ENCODE measurements at places on chromosomes 2 and 18.

GRCh38 chr2:215751200-215751910, 262.0 kb downstream of the MREG start:
- DNase-seq, result no peak

DNA sequence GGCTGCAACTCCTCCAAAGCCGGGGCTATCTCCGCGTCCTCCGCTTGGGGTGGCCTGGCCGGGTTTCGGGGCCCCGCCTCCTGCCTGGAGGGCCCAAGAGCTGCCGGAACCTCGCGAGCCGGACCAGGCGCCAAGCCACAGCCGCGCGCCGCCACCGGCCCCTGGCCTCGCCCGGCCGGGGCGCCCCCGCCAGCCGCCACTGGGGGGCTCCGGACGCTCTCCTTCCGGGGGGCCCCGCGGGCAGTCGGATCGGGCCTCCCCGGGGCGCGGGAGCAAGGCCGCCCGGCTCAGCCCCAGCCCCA, 17.4 kb upstream of the HAAO start:
- DNase-seq, result peak; percentile 45

- DNase-seq, result no peak
Measured at GRCh38 chr2:102098756-102099155, 43.8 kb upstream of the IL1R1 start.

DNA sequence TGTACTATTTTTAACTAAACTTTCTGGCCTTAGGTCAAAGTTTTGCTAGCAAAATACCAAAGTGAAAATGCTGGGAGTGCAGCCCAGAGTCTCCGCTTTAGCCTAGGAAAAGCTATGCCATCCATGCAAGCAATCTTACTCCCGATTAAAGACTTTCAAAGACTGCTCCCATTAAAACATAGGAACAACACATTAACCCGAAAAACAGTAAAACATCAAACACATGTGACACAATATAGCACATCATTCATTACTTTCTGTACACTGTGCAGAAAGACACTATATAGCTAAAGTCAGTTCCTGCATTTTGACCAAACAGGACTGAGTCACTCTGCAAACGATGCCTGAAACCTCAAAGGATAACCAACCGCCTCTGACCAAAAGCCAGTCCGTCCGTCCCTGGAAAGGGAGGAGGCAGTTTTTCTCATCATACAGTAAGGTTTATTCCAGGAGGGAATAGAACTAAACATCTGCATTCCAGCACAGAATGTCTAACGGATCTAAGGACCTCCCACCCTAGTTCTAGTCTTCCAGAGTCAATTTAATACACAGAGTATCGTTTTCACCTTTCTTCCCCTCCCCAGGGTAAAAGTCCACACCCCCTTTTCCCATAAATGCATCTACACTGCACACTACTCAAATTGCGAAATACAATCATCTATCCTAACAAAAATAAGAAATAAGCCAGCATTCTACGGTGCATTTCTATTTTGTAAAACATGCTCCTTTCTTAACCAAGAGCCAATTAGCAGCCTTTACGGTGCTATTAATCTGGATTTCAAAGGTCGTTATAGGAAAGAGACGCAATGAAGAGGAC, 1.7 kb downstream of the ROCK2 start:
- DNase-seq, result no peak

DNA sequence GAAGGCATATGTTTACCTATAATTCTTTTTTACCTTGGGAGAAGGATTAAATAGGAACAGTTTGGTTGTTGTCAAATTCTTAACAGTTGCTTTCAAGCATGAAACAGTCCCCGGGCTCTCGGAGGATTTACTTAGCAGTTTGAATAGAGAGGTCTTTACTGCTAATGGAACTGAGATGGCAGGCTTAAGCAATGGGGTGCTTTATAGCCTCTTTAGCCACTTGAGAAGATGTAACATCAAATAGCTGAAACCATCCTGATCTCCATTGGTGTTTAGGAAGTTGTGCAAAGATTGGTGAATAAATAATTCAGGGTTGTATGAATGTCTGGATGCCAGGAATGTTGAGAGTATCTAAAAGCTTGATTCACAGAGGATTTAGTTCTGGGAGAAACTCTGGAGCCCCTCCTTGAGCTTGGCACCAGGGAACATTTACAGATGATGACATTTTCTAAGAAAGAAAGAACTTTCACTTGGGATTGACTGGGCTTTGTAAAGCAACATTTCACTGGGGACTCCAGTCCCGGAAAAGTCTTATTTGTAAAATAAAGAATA, 51.9 kb downstream of the PTPRM start:
- DNase-seq, result no peak

DNA sequence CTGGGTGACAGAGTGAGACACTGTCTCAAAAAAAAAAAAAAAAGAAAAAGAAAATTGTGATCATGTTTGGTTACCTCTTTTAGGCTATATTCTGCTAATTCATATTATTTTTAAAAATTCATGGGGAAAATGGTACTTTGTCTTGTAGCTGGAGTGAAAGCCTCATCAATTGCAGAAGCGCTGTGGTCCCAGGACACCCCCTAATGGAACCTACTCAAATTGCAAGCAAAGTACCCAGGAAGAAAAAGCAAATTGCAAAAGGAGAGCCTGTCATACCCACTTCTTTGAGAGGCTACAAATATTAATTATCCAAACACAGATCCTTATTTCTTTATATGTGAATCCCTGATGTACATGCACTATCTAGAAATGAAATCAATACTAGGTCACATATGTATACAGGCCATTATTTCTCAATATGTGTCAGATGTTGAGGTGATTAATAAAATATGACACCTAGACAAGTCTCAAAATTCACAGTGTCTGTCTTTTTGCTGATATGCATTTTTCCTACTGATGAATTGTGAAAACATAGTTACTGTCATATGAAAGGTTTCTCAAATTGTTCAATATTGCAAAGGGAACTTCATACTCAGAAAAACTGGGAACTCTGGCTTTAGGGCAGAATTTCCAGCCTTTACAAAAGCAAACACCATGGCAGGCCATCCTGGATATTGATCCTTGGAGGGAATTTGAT, 12.6 kb downstream of the CRACDL start:
- DNase-seq, result no peak

- DNase-seq, result no peak
Measured at GRCh38 chr2:85148190-85148589, 15.0 kb downstream of the TCF7L1 start.

DNA sequence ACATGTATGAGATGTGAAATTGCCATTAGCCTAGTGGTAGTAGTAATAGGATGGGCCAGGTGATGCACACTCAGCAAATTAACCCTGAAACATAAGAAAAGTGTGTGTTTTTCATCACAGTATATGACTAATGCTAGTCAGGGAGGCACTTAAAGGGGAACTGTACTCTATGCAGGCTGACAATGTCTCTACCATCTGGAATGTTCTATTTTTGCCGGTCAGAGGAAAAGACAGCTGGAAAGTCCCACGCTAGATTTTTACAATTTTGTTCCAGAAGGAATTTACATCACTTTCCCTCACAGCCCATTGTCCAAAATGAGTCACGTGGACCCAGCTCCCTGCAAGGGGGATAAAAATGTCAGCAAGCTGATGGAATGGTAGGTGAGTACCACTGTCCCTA, 746.3 kb upstream of the CHAC2 start:
- DNase-seq, result no peak

DNA sequence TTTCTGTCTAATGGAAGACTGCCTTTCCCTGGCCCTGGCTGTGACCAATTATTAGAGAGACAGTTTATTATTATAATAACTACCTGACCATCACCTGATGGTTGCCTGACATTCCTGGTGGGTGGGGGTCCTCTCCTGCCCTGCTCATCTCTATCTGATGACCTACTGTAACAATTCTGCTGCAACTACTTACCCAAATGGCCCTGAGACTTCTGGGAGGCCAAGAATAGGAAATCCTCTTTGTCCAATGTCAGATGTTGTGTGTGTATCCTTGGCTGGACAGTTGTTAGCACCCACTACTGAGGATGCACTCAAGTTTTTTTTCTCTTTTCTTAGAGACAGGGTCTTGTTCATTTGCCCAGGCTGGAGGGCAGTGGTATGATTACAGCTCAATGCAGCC, 110.3 kb downstream of the DDX1 start:
- no peak for DNase-seq

- no peak for DNase-seq
Measured at GRCh38 chr2:232463701-232464543, 8.0 kb downstream of the ALPI start.

- DNase-seq, result no peak
Measured at GRCh38 chr2:19809206-19809605, 92.6 kb downstream of the TTC32 start.

DNA sequence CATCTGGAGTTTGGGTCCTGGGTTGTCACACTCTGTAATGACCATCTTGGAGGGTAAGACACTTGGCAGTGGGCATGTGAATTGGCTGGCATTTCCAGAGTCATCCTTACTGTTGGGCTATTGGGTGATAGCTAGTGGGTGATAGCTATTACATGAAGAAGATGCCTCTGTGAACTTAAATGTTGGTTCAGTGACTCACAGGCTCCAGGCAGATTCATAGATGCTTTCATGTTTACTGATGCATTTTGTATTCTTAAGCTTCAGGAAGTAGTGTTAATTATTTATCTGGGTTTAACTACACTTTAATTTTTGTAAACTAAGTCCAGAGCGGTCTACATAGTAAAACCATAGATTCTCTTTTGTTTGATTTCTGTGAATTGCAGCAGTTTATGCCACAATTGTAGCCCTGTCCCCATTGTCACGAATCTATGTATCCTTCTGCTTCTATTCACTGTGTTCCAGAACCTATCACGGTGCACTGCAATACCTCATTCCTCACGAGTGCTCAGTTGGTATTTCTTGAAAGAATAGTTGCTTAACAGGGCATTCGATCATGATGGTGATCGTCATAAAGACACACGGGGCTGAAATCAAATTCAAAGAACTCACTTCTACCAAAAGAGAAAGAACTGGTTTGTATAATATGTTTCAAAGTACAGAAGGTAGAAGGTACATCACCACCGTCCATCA, 79.7 kb downstream of the GBX2 start:
- no peak for DNase-seq

DNA sequence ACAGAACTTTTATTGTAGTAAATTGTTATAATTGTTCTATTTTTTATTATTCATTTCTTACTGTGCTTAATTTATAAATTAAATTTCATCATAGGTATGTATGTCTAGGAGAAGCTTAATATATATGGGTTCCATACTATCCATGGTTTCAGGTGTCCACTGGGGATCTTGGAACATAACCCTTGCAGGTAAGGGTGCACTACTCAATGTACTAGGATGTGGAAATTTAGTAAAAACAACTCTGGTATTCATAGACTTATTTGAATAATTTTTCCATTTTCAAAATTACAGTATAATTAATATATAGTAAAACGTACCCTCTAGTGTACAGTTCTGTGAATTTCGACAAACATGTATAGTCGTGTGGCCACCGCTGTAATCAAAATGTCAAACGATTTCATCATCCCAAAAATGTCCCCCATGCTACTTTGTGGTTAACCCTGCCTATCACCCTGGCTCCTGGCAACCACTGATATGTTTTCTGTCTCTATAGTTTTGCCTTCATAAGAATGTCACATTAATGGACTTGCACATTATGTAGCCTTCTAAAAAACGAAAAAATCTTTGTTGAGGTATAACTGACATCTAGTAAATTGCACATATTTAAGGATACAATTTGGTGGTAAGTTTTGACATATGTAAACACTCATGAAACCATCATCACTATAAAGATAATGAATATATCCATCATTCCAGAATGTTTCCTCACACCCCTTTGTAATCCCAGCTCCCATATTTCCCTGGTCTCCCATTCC, 45.7 kb downstream of the ARL5A start:
- no peak for DNase-seq

- DNase-seq, result no peak
Measured at GRCh38 chr2:129778584-129778877, 200.9 kb upstream of the RAB6C start.

GRCh38 chr2:198662905-198663304, 794.8 kb downstream of the SATB2 start:
- DNase-seq, result no peak

DNA sequence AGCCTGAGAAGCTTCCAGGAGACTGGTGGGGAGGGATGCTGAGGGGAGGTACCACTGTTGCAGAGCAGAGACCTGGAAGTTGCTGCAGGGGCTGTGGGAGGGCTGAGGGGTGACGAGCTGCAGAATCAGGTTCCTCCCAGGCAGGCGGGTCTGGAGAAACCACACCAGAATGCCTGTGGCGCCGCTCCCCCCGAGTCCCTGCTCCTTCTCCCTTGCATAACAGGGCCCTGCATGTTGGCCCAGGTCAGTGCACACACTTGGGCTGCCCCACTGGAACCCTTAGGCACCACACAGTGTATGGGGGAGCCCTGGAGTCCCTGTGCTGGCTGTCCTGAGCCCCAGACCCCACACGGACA, 60.4 kb downstream of the ARL4C start:
- no peak for DNase-seq

DNA sequence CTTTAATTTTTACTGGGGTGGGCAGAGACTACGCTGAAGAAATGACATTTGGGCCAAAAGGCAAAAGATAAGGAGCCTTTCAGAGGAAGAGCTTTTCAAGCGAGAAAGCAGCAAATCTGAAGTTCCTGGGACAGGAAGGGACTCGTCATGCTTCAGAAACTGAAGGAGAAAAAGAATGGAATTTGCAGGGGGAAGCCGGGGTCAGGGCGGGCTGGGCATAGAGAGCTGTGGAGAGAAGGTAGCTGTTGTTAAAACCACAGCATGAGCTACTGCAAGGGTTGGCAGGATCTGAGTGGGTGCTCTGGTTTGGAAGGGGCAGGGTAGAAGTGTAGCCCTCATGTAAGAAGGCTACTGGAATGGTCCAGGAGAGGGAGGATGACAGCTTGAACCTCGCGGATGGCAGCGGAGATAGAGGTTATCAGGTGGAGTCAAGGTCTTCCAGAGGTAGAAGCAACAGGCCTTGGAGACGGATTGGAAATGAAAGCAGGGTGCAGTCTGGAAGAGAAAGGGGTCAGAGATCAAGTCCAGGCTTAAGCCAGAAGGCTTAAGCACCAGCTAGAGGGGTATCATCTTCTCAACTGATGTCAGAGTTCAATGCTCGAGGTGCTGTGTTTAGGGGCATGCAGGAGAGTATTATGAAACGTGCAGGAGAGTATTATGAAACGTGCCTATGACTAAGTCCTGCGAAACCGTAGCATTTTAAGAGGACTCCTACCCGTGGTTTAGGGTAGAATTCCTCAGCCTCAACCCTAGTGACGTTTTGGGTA, 18.9 kb downstream of the ATP8B1 start:
- no peak for DNase-seq

- no peak for DNase-seq
Measured at GRCh38 chr18:26301681-26302080, 75.4 kb downstream of the TAF4B start.

All from stimulated activated CD8-positive, alpha-beta memory T cell treated with anti-CD3 and anti-CD28 coated beads, Interleukin-15, amount 100 ng/mL, for 4 hours (primary cell).